Activated CD4-positive, alpha-beta T cell treated with anti-CD3 and anti-CD28 coated beads, Interleukin-2, amount 50 U/mL, for 1 hour (primary cell): ENCODE measurements at places on chromosomes 5 and 9.

DNA sequence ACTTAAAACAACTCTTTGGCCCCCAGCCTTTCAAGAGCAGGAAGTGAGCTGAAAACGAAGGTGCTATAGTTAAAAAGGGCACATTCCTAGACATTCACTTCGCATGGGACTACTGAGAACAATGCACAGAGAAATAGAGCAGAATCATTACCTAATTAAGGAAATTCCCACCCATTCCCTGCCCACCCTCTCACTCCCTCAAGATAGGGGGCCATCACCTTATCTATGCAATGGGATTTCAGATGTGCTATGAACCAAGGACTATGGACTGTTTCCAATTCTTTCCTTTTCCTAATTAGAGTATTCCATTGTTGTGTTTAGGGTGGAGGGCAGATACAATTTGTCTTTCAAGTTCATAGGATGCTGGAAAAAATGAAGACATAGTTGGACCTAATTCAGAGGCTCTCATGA is 476.8 kb downstream of the CETN3 start:
- DNase-seq = no peak

DNA sequence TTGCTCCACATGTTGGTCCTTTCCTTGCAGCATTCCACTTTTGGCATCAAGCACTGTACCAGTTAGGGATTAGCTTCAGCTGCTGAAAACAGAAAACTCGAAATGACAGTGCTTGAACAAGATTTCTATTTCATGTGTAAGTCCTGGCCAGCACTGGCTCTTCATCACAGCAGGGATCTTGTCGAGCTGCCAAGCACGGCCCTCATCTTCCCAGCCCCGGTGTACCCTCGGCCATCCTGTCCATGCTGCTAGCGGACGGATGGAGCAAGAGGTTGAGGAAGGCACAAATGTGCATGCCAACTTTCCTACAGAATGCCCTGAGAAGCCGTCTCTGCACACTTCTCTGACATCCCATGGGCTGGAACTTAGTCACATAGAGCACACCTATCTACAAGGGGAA is 130.6 kb downstream of the TENT4A start:
- DNase-seq = no peak

DNA sequence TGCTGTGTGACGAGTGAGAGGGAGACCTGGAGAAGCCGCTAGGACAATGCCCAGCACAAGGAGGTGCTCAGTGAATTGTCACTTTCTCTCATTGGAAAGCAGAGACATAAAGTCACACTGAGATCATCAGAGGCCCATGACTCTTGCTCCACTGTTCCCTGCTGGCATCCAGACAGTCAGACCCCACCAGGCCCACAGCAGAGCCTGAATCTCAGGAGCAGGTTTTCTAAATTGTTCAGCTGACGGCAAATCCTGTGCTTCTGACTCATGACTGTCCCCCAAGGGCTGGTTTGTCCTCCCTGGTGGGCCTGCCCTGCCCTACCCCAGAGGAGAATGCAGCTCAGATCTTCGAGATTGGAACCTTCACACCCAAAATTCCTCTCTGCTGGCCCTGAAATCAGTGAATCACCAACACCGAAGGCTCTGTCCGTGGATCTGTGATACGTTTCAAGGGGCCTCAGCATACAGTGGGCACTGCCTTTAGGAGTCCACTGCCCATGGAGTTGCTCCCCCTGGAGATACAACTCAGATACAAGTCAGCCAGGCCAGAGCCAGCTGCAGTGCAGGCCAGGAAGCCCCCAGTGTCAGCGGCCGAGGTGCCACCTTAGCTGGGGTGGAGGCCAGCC is 2.7 kb downstream of the PTGES start:
- DNase-seq = no peak

DNA sequence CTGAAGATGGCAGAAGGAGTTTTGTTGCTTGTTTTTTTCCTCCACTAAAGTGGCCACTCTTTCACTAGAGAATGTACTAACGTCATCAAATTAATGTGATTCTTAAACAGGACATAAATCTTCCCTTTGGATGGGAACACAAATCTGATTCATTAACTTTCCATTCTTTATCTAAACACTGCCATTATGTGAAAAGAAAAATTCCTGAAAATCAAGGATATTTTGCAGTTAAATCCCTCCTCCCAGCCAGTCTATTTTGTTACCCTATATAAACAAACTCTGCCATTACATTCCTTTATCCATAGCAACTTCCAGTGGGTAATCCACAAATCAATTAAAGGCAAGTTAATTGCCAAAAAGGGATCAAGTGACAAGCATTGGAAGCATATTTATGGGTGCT is 546.5 kb downstream of the PDE4D start:
- DNase-seq = no peak

- no peak for DNase-seq
These were observed 50.0 kb upstream of the GOLPH3 start for GRCh38 chr5:32223972-32224609.

GRCh38 chr5:6105320-6105719 is 273.0 kb downstream of the MED10 start:
- DNase-seq = no peak

DNA sequence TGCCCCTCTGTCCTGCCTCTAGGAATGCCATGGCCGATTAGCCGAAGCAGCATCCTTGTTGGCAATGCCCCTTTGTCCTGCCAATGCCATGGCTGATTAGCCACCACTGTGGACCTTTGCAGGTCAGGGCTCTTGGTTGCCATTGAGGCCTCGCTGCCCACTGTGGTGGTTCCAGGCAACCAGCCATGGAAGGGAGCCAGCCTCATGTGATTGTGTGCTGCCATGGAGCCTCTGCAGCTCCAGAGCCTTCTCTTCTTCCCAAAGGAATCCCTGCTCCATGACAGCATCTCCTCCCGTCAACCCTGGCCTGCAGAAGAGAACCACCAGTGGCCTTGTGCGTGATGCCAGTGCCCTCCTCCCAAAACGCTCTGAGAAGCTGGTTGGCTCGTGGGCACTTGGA is 187.0 kb downstream of the CACNA1B start:
- no peak for DNase-seq

DNA sequence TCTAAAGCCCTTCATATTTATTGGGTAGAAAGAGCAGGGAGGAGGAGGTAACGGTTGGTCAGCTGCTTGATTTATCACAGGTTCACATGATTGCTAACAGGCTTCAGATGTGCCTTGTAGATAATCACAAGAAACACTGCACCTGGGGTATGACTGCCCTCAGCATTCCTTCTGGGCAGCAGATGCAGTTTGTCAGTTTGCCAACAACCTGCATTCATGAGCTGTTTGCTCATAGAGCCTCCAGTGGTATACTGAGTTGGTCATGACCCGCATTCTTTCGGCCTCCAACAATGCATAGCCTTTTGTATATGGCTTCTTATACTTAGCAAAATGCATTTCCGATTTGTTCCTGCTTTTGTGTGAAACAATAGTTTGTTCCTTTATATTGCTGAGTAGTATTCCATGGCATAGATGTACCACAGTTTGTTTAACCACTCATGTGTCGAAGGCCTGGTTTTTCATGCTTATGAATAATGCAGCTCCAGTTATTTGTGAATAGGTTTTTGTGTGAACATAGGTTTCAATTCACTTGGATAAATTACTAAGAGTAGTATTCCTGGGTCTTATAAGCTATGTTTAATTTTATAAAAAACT is 83.6 kb downstream of the ARHGEF28 start:
- DNase-seq = no peak

DNA sequence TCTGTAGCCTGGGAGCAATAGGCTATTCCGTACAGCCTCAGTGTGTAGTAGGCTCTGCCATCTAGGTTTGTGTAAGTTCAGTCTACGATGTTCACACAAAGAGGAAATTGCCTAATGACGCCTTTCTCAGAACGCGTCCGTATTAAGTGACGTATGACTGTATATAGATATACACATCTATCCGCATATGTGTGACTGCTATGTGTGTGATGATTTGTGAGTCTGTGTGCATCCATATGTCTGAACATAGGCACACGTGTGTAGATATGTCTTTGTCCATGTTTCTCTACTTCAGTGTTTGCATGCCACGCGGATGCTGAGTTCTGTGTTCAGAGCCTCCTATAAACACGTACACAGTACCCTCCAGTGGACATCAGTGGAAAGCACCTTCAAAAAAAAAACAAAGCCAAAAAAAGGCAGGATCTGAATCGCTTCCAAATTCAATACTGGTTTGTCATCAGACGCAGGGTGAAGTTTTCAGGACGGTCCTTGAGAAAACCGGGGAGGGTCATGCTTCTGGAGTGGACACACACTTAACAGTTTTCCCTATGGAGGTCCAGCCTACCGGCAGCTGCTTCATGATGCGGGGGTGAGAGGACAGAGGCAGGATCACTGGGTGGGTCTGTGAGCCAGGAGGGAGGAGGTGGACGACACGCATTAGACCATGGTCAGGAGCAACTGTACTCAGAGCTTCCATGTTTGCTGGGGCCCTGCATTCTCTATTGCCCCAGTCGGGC is 29.5 kb upstream of the ALDH1B1 start:
- DNase-seq = no peak

GRCh38 chr9:125784286-125785049 is 37.3 kb downstream of the PBX3 start:
- DNase-seq = no peak

- no peak for DNase-seq
These were observed 1220.0 kb downstream of the PTPRD start for GRCh38 chr9:9392755-9393154.

DNA sequence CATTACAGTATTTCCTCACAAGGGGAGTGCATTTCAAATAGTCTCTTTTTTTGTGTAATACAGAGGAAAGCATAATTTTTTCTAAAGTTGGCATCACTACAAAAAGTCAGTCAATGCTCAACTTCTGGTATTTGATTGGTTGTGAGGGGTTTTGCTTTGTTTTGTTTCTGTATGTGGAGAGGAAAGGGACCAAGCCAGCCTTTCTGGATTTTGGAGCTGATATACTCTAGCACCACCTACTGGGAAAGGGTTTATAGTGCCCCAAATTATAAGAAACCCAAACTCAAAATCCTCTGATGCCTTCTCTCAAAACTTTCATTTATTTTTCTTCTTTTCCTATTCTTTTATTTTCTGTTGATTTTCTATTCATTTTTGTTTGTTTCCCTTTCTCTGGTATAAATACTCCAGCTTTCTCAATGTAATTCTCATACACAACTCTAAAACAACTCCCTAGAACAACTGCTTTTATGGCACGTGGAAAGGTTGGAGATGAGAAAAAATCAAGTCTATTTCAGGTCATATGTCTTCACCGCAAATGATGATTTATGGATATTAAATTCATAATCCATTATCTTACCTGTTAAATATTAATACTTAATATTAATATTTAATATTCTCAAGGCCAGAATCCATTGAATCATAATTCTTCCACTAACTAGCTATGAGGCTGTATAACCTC is 69.5 kb upstream of the ANXA1 start:
- no peak for DNase-seq
